Muscle of arm (tissue), 14 donors: ENCODE measurements at places on chromosomes 5 and 9. TPM values are rescaled to one million over a fixed set of nuclear protein-coding genes. Genes with fewer than 3 reads are reported as not detected.

The SPAG8 gene
- polyA plus RNA-seq, result 1.7 TPM

The SCGB3A2 gene
- not detected for polyA plus RNA-seq

The SCAI gene
- 10.6 TPM for polyA plus RNA-seq

The SLC6A19 gene
- polyA plus RNA-seq, result not detected

The C7 gene
- polyA plus RNA-seq, result 2.6 TPM

The LVRN gene
- polyA plus RNA-seq, result 2.7 TPM

The SUSD3 gene
- 2.1 TPM for polyA plus RNA-seq

The KCNT1 gene
- polyA plus RNA-seq, result 8.2 TPM

The GPX8 gene
- 78.8 TPM for polyA plus RNA-seq

The SPATA6L gene
- polyA plus RNA-seq, result 0.67 TPM

The FOXB2 gene
- not detected for polyA plus RNA-seq

The ITK gene
- not detected for polyA plus RNA-seq

The TLX3 gene
- not detected for polyA plus RNA-seq

The TXNDC8 gene
- polyA plus RNA-seq, result not detected

The SMIM3 gene
- 7.1 TPM for polyA plus RNA-seq

The SLC1A3 gene
- polyA plus RNA-seq, result not detected

The PIP5K1B gene
- polyA plus RNA-seq, result 1.8 TPM

The SLCO6A1 gene
- 0.63 TPM for polyA plus RNA-seq

The DRD1 gene
- polyA plus RNA-seq, result not detected

The ABCA1 gene
- 4.5 TPM for polyA plus RNA-seq

The TLR4 gene
- 5.2 TPM for polyA plus RNA-seq

The RETREG1 gene
- polyA plus RNA-seq, result 78.1 TPM

The SPATA31D4 gene
- not detected for polyA plus RNA-seq

The ST6GALNAC4 gene
- polyA plus RNA-seq, result 24.5 TPM
